ENCODE measurements at places on chromosomes 7 and 10.

DNA sequence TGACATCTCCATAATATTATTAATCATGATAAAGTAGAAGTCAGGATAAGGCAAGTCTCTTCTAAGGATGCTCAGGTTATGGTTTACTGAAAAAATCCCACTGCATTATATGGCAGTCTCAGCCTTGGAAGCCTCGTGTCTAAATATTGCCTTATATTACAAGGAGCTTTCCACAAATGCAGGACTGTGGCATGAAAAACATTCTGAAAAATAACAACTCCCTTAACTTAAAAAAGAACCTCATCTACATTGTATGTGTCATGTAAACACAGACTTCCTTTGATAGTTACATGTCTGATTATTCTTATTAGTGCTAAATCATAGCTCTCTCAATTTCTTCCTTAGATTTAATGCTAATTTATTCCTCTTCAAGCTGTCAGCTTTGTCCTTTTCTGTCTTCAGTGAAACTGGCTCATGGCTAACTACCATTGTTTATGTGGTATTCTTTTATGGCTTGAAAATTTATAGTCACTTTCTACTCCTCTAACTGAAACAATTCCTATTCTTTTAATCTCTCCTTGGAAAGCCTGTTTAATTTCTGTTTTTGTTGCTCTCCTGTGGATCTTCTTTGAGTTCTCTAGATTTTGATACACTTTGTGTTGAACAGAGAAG is 156.1 kb downstream of the KIF20B start:
- no peak for DNase-seq

- no peak for DNase-seq
Observed at GRCh38 chr7:111393011-111393754, 169.1 kb downstream of the IMMP2L start.

- DNase-seq = no peak
Observed at GRCh38 chr10:23351926-23352519, 7.4 kb upstream of the C10orf67 start.

DNA sequence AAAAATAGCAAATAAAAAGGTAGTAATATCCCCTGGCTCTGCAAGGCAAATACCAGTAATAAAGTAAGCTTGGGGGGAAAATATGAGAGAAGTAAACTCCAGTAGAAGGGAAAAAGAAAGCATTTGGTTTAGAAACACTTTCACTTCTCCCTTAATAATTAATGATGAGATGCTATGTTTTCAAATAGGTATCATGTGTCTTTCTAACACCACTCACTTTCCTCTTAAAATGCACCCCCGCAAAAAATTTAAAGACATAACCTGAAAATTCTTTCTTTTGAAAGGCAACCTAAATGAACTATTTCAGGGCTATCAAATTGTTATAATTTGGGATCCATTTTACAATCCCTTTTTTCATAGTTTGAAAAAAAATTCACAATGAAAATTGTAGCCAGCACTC is 240.3 kb downstream of the SNX10 start:
- DNase-seq = no peak

DNA sequence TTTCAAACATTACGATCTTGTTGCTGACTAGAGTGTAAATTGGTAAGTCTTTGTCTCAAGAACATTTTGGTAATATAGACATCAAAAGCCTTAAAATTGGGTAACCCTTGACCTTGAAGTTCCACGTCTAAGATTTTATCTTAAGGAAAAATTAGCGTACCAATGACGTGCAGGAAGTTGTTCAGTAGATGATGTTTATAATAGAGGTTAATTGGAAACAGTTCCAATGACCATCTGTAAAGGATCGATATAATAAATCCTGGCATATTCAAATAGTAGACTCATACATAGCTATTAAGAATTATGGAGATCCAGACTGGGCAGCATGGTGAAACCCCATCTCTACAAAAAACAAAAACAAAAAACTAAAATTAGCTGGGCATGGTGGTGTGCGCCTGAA is 20.5 kb downstream of the GRK5 start:
- DNase-seq = no peak

DNA sequence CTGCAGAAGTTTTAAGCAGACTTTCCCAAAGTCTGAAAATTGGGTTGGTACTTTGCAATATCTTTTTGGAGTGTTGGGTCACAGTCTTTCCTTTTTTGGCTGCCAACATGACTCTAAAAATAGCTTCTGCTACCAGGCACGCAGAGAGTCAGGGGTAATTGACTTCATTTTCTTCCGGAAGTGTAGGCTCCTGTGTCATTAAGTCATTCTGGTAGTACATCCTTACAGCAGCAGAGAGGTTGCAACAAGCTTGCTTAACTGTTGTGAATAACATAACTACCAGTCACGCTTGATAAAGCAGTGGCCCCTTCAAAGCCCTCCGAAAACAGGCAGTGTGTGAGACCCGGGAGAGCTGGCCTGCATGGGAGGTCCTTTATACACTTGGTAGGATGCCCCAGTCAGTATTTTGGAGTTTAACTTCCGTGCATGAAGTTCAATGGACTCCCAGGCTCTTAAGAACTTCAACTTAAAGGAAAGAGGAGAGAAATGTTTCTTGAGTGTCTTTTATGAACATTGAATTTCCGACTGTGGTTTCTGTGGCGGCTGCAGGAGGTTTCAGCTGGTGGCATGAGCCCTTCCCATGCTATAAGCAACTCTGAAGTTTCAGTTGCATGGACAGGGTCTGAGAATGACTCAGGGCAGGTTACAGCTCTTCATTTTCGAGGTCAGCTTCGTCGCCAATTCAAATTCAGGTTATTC is 310.7 kb downstream of the GALNT17 start:
- no peak for DNase-seq

GRCh38 chr7:51918581-51918980 is 602.0 kb upstream of the COBL start:
- no peak for DNase-seq
